ENCODE measurements at places on chromosomes 3 and 15.

GRCh38 chr3:193983846-193984818 lies 151.8 kb upstream of the HES1 start:
- DNase-seq: no peak

DNA sequence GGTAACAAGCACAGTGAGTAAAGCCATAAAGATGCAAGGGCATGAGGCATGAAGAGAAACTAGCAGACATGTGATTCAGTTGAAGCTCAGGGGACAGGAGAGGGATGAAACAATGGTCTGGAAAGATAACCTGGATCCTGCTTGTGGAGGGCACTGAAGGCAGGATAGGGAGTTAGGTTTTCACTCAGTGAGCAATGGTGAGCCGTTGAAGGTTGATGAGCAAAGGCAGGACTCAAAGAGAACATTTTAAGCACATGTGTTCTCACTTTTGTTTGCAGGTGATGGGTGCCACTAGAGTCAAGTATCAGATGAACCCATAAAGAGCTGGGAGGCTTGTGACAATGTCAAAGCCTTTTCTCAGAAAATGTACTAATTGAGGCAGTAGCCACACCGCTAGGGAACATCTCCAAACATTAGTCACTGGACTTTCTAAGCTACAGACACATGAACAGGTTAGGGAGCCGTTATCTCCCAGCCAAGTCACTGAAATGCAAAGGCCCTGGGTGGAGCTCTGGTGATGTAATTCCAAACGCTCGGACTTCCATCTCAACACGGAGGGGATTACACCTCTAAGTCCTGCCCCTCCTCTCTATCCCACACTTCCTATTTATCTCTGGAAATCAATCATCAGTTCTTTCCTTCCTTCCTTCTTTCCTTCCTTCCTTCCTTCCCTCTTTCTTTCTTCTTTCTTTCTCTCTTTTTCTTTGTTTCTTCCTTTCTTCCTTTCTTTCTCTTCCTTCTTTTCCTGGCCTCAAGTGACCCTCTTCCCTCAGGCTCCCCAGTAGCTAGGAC lies 22.7 kb downstream of the KLHL6 start:
- no peak for DNase-seq

DNA sequence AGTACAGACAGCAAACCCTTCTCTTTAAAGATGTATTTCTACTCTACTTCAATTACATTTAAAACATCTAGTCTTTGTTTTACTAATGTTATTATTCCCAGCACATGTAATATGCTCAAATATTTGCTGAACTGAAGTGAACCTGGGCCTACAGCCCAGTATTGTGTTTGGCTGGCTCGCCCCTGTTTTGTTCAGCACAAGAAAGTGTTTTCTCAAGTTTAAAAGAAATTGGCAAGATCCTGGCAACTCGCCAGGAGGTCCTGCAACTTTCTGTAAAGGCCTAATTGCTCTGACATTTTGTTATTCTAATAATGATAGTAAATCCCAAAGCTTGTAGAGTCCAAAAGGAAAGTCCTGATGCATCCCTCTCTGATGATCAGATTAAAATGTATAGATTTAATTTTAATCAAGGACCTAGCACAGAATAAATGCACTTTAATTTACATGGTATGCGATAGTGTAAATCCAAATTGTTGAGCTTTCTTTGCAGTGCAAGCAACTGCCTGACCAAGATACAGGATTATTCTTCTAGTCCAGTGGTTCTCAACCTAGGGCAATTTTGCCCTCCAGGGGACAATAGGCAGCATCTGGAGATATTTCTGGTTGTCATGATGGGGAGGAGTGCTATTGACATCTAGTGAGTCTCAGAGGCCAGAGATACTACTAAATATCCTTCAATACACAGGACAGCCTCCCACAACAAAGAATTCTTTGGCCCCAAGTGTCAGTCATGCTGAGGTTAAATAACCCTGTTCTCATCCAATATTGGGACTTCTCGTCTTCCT lies 35.7 kb upstream of the TMOD3 start:
- no peak for DNase-seq

DNA sequence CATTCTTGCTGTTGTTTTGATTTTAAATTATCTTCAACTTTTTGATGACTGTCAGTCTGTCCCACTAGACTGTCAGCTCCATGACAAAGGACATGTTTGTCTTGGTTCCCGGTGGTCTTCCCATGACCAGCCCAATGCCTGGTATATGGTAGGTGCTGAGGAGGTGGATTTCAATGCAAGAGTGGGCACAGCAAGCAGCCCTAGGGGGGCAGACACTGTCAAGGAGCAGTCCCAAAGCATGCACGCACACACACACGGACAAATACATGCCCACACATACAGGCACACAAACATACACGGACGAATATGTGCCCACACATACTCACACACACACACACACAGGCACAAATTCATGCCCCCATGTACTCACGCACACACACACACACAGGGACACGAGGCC lies 12.0 kb downstream of the KLF15 start:
- no peak for DNase-seq

GRCh38 chr3:72657666-72658065 lies 190.6 kb downstream of the SHQ1 start:
- DNase-seq: no peak

- DNase-seq: no peak
Measured at GRCh38 chr15:40125950-40126349, 17.3 kb upstream of the BMF start.

GRCh38 chr15:65818927-65819562 lies 27.0 kb upstream of the DENND4A start:
- DNase-seq: no peak

DNA sequence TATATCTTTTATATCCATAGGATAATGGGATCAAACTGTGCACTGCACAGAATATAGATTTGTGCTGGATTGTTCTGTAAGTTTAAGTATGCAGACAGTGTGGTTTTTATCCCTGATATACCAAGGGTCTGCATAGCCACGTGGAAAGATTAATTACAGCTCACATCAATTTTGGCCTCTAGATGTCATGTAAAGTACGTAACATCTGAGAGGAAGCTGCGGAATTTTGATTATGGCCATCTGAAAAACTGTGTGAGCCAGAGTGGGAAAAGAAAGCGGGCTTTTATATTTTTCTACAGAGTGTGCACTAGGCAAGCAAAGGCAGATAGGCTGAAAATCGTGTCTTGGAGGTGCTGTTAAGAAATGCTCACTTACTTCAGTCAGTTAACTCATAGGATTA lies 562.7 kb downstream of the GBE1 start:
- DNase-seq: no peak

DNA sequence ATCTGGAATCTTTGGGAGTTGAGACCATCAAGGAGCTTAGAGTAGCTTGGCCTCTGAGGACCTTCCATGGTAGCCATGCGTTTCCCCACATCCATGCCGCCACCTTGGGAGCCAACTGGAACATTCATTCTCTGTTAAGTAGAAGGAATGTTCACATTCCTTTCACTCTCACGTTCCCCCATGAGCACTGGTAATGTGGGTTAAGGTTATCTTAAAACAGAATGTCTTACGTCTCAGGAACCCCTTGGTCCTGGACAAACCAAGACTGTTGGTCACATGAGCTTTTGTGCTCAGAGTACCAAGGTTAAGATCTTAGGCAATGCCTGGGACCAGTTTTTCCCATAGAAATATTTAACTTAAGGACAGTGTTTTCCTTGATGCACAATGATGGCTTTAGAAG lies 211.7 kb upstream of the UBE2E1 start:
- DNase-seq: no peak

GRCh38 chr15:66481107-66481856 lies 16.3 kb downstream of the SNAPC5 start:
- no peak for DNase-seq

DNA sequence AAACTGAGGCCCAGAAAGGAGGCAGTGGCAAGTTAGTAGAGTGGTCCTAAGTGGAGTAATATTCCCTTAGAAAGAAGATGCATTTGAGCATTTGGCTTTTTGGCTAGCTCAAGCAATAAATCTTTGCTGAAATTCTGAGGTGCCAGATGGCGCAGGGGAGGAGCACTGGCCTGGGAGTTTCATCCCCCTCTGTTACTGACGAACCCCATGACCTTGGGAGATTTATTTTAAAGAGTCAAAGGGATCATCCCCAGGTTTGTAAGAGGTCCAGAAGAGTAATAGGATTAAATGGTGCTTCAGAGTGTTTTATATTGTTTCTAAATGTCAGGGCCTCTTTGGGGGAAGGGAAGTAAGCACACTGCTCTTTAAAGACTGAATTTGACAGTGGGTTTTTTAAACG lies 85.1 kb upstream of the PIAS1 start:
- DNase-seq: no peak

- no peak for DNase-seq
Measured at GRCh38 chr3:107884719-107885460, 205.9 kb downstream of the CD47 start.

DNA sequence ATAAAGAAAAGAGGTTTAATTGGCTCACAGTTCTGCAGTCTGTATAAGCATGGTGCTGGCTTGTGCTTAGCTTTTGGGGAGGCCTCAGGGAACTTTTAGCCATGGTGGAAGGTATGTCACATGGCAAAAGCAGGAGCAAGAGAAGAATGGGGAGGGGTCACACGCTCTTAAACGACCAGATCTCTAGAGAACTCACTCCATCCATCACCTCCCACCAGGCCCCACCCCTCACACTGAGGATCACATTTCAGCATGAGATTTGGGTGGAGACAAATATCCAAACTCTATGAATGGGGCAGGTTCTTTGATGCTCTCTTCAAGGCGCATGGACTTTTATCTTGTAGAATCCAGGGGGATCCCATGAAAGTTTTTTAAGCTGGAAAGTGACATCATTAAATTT lies 75.7 kb downstream of the ITPR1 start:
- no peak for DNase-seq

DNA sequence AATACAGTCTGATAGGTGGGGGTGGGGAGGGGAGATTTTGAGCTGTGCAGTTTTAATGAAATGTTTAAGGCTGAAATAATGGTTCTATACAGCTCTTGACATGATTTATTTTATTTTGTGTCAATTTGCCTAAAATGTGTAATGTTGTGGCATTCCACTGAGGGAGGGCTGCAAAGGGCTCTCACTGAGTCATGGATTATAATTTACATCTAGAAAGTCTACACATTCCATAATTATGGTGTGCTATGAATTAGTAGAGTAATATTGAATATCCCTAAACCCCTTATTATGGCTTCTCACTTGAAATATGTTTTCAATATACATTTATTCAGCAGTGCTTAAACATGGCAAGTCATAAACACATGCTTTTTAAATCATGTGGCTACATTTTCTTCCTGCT lies 103.9 kb downstream of the RARB start:
- no peak for DNase-seq

DNA sequence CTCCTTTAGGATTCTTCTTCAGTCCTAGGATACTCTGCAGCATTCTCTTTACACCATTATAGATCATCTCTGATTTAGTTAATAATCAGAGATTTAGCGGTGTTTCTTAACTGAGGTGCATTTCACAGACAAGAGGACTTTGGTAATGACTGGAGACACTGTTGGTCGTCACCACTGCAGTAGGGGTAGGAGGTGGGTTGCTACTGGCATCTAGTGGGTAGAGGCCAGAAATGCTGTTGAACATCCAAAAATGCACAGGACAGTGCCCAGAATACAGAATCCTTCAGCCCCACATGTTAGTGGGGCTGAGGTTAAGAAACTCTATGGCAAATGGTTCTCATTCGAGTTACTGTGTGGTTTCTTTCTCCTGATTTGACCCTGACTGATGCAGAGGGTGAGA lies 80.4 kb upstream of the LMCD1 start:
- DNase-seq: peak; percentile 16

- no peak for DNase-seq
Measured at GRCh38 chr3:48467473-48468267, 21.1 kb downstream of the ATRIP start.

DNA sequence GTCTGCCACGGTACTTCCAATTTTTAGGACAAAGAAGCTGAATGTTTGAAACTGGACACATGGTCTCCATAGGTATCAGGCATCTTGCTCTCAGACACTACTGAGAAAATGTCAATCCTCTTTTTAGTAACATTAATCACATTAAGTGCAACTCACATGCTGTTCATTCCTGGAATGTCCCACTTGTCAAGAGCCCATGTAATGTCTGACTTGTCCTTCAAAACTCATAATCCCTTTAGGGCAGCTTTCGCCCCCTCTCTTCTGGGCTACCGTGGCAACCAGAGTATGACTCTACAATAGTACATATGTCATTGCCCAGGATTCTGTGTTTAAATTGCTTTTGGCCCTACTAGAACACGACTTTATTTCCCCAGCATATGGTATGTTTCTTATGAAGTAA lies 12.3 kb downstream of the NUDT16 start:
- no peak for DNase-seq

DNA sequence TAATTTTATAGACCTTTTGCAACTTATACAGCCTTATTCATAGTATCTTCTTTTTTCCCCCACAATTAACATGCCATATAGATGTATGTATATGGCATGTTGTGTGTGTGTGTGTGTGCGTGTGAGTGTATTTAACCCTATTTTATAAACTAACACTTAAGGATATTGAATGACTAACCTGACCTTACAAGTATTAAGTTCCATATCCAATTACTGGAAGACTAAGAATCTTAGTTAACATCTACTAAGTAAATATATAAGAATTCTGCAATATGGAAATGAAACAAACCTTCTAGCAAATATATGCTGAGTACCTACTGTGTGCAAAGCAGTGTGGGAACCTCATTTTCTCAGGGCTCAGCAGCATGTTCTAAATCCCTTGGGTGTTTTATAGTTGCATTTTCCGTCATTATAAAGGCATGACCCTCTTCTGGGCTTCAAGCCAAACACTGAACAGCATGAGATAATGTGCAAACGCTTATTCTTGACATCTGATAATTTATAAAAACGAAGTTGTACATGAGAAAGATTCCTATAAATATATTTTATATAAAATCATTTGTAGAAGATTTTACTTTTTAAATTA lies 105.5 kb downstream of the NLGN1 start:
- no peak for DNase-seq

DNA sequence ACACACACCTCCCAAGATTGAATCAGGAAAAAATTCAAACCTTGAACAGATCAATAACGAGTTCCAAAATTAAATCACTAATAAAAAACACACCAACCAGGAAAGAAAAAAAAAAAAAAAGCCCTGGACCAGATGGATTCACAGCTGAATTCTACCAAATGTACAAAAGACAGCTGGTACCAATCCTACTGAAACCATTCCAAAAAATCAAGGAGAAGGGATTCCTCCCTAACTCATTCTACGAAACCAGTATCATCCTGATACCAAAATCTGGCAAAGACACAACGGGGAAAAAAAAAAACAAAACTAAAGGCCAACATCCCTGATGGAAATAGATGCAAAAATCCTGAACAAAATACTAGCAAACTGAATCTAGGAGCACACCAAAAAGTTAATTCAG lies 54.4 kb upstream of the SLC12A8 start:
- DNase-seq: no peak

DNA sequence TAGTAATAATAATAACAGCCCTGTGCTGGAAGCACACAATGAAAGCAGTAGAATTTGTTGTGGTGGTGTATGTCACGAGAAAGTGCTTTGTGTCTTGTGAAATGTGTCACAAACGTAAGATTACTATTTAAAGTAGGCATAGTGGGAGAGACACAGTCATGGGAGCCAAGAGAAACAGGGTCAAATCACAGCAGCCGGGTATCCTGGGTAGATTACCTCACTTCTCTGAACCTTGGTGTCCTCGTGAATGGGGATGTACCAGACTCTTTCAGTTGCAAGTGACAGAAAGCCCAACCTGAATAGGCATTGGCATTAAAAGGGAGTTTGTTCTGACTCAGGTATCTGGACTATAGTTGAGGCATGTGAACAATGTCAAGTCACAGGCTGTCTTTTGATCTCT lies 29.1 kb upstream of the SRGAP3 start:
- no peak for DNase-seq

- no peak for DNase-seq
Measured at GRCh38 chr3:114299941-114300624, 6.3 kb downstream of the TIGIT start.

Data from endothelial cell (in vitro differentiated cells).